Stimulated activated CD8-positive, alpha-beta memory T cell treated with anti-CD3 and anti-CD28 coated beads, Interleukin-15, amount 100 ng/mL, for 48 hours (primary cell): ENCODE measurements at places on chromosomes 2 and 18.

DNA sequence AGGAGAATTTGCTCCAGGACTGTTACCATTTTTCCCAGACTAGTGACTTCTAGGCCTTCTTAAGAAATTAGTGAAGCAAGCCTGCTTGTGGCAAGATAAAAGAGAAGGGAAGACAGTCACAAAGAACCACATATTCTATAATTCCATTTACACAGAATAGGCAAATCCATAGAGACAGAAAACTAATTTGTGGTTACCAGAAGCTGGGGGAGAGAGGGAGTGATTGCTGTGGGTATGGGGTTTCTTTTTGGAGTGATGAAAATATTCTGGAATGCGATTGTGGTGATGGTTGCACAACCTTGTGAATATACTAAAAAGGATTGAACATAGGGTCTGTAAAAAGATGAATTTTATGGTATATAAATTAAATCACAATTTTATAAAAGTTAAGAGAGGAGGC lies 37.5 kb upstream of the SIX2 start:
- DNase-seq = no peak

DNA sequence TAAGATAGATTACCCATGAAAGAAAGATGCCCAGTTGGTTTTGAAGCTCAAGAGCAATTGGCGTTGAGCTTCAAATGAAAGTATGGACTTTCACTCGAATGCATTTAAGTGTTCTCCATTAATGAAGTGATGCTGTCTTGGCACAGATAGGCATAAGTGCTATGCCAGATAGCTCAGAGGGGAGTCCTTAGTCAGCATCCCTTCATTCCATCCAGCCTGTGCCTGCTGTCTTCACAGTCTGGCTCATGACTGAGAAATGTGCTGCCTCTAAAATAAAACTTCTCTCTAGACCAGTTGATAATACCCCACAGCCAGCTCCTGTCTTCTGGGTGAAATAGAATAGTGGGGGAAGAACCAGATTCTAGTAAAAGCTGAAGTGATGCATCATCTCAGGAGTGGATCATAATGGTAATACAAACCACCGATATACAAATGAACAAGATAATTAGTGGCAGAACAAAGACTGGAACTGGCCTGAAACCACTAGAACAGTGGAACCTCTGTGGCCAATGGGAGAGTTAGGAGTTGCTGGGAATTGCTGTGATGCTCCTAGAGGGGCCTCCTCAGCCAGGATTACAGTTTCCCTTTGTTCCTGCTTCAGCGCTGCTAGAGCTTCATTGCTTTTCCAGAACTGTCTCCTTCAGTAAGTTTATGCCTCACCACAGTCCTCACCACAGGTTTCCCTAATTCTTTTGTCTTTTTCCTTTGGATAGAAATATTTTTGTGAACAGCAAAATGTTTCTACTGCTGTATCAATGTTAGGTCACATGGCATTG lies 359.3 kb downstream of the KIAA1328 start:
- DNase-seq = no peak

GRCh38 chr2:238106698-238107524 lies 6.8 kb downstream of the ESPNL start:
- no peak for DNase-seq

DNA sequence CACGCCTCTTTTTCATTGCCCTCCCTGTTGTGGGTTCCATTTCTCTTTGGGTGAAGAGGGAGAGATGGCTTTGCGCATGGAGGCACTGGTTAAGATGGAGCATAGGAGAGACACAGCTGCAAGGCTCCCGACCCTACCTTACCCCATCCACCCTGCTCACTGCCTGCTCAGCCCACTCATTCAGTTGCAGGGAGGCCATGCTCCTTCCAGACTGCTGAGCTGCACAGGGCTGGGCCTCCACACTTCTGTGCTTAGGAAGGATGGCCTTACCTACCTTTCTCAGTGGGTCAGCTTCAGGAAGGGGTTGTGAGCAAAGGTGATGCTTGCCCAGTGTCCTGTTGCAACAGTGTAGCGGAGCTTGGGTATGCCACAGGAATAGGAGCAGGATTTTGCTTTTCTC lies 127.8 kb downstream of the CTIF start:
- no peak for DNase-seq

- DNase-seq = no peak
Observed at GRCh38 chr2:241223211-241224017, 34.9 kb downstream of the ANO7 start.

GRCh38 chr2:204946892-204947291 lies 401.6 kb downstream of the PARD3B start:
- DNase-seq = no peak

DNA sequence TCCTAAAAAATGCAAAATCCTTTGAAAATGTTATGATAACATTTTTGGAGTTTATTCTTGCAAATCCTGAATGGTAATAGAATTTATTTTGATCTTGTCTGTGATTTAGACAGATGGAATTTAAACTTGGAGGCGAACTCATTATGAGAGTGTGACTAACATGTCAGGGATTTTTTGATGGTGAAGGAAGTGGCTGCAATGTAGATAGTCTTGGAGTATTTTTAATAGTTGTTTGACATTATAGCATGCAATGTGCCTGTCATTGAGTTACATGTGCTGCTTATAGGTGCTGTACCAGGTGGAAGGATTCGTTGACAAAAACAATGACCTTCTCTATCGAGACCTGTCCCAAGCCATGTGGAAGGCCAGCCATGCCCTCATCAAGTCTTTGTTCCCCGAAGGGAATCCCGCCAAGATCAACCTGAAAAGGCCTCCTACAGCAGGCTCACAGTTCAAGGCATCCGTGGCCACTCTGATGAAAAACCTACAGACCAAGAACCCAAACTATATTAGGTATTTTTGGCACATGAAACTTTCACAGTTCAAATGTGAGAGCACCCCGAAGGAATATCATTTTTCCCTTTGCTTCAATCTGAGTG lies 141.8 kb downstream of the MYO1B start:
- no peak for DNase-seq

GRCh38 chr2:54588244-54588899 lies 132.2 kb downstream of the SPTBN1 start:
- no peak for DNase-seq
